Bronchial smooth muscle cell (primary cell): ENCODE measurements at places on chromosomes 3 and 15. TPM values are rescaled to one million over a fixed set of nuclear protein-coding genes. Genes with fewer than 3 reads are reported as not detected.

TSEN2 gene
- total RNA-seq: 11.2 and 20.4 TPM in 2 replicates

RAB11A gene
- total RNA-seq: 70.1 and 202 TPM in 2 replicates

TWF2 gene
- total RNA-seq: 78.8 and 87.5 TPM in 2 replicates

DGKG gene
- total RNA-seq: 2.5 TPM in 1 of 2 replicates, not detected in the other

SUCLG2 gene
- 44.8 and 80.5 TPM in 2 replicates for total RNA-seq

CD200 gene
- under 0.01 TPM in 2 replicates for total RNA-seq

PTH1R gene
- 0.16 and 0.77 TPM in 2 replicates for total RNA-seq

SHQ1 gene
- 12.6 and 13.8 TPM in 2 replicates for total RNA-seq

GOLGA8K gene
- total RNA-seq: 0.16 and 0.17 TPM in 2 replicates

CFAP20DC gene
- 1.0 and 1.6 TPM in 2 replicates for total RNA-seq

KBTBD8 gene
- 0.77 and 1.4 TPM in 2 replicates for total RNA-seq

FEZF2 gene
- not detected in 2 replicates for total RNA-seq

OCA2 gene
- not detected in 2 replicates for total RNA-seq

DNAJC17 gene
- 14.8 and 21.0 TPM in 2 replicates for total RNA-seq

XRN1 gene
- total RNA-seq: 36.0 and 41.6 TPM in 2 replicates

GOLGA6L4 gene
- 0.86 and 1.1 TPM in 2 replicates for total RNA-seq

SMAD6 gene
- total RNA-seq: 24.9 and 37.2 TPM in 2 replicates

ZBTB20 gene
- 11.3 and 12.0 TPM in 2 replicates for total RNA-seq

LCMT2 gene
- 4.1 and 9.1 TPM in 2 replicates for total RNA-seq
